ENCODE measurements at places on chromosomes 1 and 21. TPM values are rescaled to one million over a fixed set of nuclear protein-coding genes. Genes with fewer than 3 reads are reported as not detected.

The CYYR1 gene
- not detected for total RNA-seq

GRCh38 chr21:33690874-33691273 lies 48.6 kb downstream of the ITSN1 start:
- DNase-seq: no peak
- no peaks in the 10 kb centered on the region for H3K36me3 ChIP-seq
- H3K27me3 ChIP-seq: no peaks in the 10 kb centered on the region
- H3K4me3 ChIP-seq: no peak overlapping the region
- H3K4me1 ChIP-seq: no peaks in the 10 kb centered on the region

- H3K36me3 ChIP-seq: no peaks in the 10 kb centered on the region
- H3K27ac ChIP-seq: no peak overlapping the region
- no peaks in the 10 kb centered on the region for H3K4me1 ChIP-seq
Observed at GRCh38 chr1:36778740-36779139, 255.6 kb downstream of the GRIK3 start.

GRCh38 chr1:21577324-21577723 lies 68.1 kb downstream of the ALPL start:
- H3K27ac ChIP-seq: no peak overlapping the region
- no peaks in the 10 kb centered on the region for H3K36me3 ChIP-seq
- no peak for DNase-seq
- H3K4me1 ChIP-seq: no peaks in the 10 kb centered on the region
- H3K27me3 ChIP-seq: peaks cover 12% of the 10 kb centered on the region

The SYPL2 gene
- 0.37 TPM for total RNA-seq

- no peaks in the 10 kb centered on the region for H3K4me1 ChIP-seq
- no peak for DNase-seq
- H3K4me3 ChIP-seq: no peak overlapping the region
Observed at GRCh38 chr1:87942165-87942564, 613.5 kb downstream of the LMO4 start.

GRCh38 chr1:155962599-155963211 lies 15.6 kb downstream of the ARHGEF2 start:
- no peaks in the 10 kb centered on the region for H3K27me3 ChIP-seq
- peaks cover 35% of the 10 kb centered on the region for H3K36me3 ChIP-seq
- H3K27ac ChIP-seq: no peak overlapping the region
- no peak overlapping the region for H3K4me3 ChIP-seq

The PSMA5 gene
- total RNA-seq: 169 TPM

GRCh38 chr1:92820024-92820423 lies 11.8 kb upstream of the RPL5 start:
- no peak for DNase-seq
- no peaks in the 10 kb centered on the region for H3K4me1 ChIP-seq

GRCh38 chr1:73411479-73411878 lies 786.5 kb downstream of the LRRIQ3 start:
- no peaks in the 10 kb centered on the region for H3K27me3 ChIP-seq
- no peaks in the 10 kb centered on the region for H3K4me1 ChIP-seq
- DNase-seq: no peak
- no peak overlapping the region for H3K4me3 ChIP-seq
- no peak overlapping the region for H3K27ac ChIP-seq

The ETNK2 gene
- total RNA-seq: 1.7 TPM

DNA sequence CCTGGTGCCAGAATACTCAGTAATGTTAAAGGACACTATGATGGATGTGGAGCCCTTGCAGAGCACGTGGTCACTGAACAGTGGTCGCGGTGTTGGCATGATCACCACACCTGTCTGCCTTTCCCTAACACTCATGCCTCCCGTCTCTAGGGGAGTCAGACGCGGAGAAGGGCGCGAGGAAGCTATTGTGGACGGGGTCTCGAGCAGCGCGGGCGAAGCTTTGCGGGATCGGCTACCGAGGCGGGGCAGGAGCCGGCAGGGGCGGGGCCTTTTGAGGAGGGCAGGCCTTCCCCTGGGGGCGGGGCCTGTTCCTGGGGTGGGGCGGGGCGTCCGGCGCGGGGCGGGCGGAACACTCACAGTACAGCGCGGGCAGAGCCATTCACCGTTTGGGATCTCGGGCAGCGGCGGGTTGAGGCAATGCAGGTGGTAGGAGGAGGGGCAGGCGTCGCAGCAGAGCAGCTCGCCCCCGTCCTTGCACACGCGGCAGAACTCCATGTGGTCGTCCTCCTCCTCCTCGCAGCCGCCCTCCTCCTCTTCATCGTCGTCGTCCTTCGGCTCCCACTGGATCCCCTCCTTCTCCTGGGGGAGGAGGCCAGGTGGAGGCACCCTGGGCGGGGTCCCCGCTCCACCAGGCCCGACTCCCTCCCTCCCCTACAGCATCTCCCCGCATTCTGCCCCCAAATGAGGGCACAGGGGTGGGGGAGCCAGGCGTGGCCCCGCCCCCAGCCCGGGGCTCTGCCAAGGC lies 31.5 kb downstream of the CHD5 start:
- H3K4me3 ChIP-seq: peak overlapping the region; percentile 68
- DNase-seq: peak; percentile 71
- no peaks in the 10 kb centered on the region for H3K36me3 ChIP-seq
- H3K4me1 ChIP-seq: peaks cover 8% of the 10 kb centered on the region
- peaks cover 7% of the 10 kb centered on the region for H3K27me3 ChIP-seq

The FCMR gene
- total RNA-seq: 47.3 TPM

- H3K4me1 ChIP-seq: no peaks in the 10 kb centered on the region
- no peaks in the 10 kb centered on the region for H3K36me3 ChIP-seq
- no peak overlapping the region for H3K27ac ChIP-seq
Observed at GRCh38 chr1:36953061-36953460, 81.3 kb downstream of the GRIK3 start.

The INSRR gene
- total RNA-seq: 0.30 TPM

- no peak overlapping the region for H3K27ac ChIP-seq
- no peak for DNase-seq
- no peak overlapping the region for H3K4me3 ChIP-seq
- H3K4me1 ChIP-seq: no peaks in the 10 kb centered on the region
- peaks cover 4% of the 10 kb centered on the region for H3K27me3 ChIP-seq
Observed at GRCh38 chr1:55506740-55507577, 291.8 kb upstream of the USP24 start.

- no peak for DNase-seq
- peaks cover 21% of the 10 kb centered on the region for H3K27me3 ChIP-seq
- no peaks in the 10 kb centered on the region for H3K36me3 ChIP-seq
- H3K27ac ChIP-seq: no peak overlapping the region
Observed at GRCh38 chr1:30171537-30172298, 551.7 kb downstream of the MATN1 start.

- peaks cover 6% of the 10 kb centered on the region for H3K4me1 ChIP-seq
- peaks cover 11% of the 10 kb centered on the region for H3K27me3 ChIP-seq
- H3K36me3 ChIP-seq: no peaks in the 10 kb centered on the region
- no peak overlapping the region for H3K4me3 ChIP-seq
Observed at GRCh38 chr1:88139633-88140032, 544.4 kb upstream of the PKN2 start.

The TAS1R1 gene
- total RNA-seq: not detected

The HSD3B2 gene
- not detected for total RNA-seq

The TGFB2 gene
- total RNA-seq: not detected

The ADORA1 gene
- total RNA-seq: not detected

DNA sequence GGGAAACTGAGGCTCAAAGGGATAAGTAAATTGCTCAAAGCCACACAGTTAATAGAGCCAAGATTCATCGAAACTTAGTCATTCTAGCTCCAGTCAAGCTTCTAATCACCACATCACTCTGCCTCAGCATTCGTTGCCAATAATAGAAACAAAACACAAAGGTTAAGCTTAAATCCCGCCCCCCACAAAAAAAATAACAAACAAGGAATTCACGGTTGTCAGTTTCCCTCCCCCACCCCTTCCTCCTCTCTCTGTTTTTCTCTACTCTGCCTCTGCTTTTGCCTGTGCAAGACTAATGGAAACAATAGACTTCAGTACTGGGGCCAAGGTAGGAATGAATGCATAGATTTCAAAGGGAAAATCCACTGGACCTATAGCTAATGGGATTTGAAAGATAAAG lies 70.7 kb upstream of the ZNF644 start:
- peaks cover 7% of the 10 kb centered on the region for H3K27me3 ChIP-seq
- no peaks in the 10 kb centered on the region for H3K36me3 ChIP-seq
- no peak for DNase-seq

DNA sequence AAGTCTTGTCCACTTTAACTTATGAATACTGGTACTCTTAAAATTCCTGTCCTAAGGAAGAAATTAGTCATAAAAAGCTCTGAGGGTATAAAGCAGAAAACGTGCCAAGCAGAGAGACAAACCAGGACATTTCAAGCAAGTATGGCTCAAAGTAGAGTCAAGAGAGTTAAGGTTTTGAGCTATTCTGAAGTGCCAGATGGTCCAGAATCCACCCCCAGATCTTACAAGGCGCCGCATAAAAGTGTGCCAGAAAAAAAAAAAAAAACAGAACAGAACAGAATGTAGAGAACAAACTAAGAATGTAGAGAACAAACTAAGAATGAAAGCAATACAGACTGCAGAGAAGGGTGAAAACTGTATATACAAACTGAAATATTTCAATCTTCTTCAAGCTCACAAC lies 12.5 kb downstream of the EPS15 start:
- H3K36me3 ChIP-seq: peaks cover 3% of the 10 kb centered on the region
- peak overlapping the region; percentile 76 for H3K27ac ChIP-seq
- DNase-seq: no peak
- no peaks in the 10 kb centered on the region for H3K27me3 ChIP-seq
- H3K4me1 ChIP-seq: peaks cover 56% of the 10 kb centered on the region
- H3K4me3 ChIP-seq: peak overlapping the region; percentile 58

DNA sequence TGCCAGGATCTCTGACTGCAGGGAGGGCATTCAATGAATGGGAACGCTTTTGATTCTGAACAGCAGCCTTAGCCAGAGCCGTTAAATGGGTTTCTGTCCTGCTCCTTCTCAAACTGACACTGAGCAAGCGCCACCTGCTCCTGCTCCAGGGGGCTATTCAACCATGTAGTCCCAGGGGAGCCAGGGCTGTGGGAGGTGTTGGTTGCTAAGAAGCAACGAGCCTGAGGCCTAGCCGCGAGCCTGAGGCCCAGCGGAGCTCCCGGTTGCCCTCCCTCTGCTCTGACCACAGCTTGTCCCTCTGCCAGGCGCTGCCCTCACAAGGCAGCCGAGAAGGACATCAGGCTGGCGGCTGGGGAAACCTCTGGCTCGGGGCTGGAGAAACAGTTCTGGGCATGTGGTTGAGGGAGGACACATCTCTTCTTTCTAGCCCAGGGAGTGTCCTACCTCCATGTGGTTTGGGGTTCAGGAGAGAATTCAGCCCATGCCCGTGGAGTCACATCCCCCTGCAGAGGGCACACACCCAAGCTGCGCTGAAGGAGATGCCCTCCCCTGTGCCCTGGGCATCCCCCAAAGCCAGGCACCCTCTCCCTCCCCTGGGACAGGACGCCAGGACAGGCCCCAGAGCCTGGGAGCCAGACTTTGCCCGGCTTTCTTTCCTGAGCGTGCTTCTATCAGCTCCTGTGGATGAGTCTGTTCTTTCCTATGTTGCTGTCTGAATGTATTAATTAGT lies 18.0 kb downstream of the PCP4 start:
- H3K4me1 ChIP-seq: no peaks in the 10 kb centered on the region
- no peak for DNase-seq
- no peak overlapping the region for H3K4me3 ChIP-seq
- H3K27ac ChIP-seq: no peak overlapping the region

The PLD5 gene
- not detected for total RNA-seq

The C8B gene
- total RNA-seq: not detected

The AGO4 gene
- 13.6 TPM for total RNA-seq

GRCh38 chr21:44304877-44305293 lies 5.0 kb downstream of the PFKL start:
- no peak overlapping the region for H3K4me3 ChIP-seq
- H3K27ac ChIP-seq: peak overlapping the region; percentile 17
- peak; percentile 54 for DNase-seq
- H3K36me3 ChIP-seq: no peaks in the 10 kb centered on the region
- H3K4me1 ChIP-seq: peaks cover 37% of the 10 kb centered on the region

- no peak overlapping the region for H3K27ac ChIP-seq
- peaks cover 4% of the 10 kb centered on the region for H3K36me3 ChIP-seq
- H3K4me3 ChIP-seq: no peak overlapping the region
- no peaks in the 10 kb centered on the region for H3K4me1 ChIP-seq
Observed at GRCh38 chr1:65979136-65980044, 186.7 kb downstream of the PDE4B start.

The F5 gene
- 37.4 TPM for total RNA-seq

DNA sequence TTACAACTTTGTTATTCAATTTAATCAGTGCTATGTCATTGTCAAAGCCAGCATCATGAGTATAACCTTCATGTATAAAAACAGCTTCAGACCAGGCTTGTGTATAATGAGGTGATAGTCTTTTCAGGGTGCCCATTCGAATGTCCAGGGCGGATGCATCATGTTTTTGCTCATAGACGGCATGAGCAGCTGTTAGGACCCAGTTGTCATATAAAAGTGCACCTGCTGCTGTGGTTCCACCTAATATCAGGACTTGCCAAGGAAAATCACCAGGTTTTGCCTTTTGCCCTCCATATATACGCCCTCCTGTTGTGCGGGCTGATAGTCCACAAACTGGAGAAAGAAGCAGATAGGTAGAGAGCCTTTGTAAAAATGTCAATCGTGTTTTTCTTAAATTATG lies 14.9 kb downstream of the TARDBP start:
- H3K27ac ChIP-seq: peak overlapping the region; percentile 33
- H3K27me3 ChIP-seq: no peaks in the 10 kb centered on the region
- DNase-seq: no peak
- H3K4me1 ChIP-seq: peaks cover 6% of the 10 kb centered on the region

The CNR2 gene
- total RNA-seq: 0.72 TPM

DNA sequence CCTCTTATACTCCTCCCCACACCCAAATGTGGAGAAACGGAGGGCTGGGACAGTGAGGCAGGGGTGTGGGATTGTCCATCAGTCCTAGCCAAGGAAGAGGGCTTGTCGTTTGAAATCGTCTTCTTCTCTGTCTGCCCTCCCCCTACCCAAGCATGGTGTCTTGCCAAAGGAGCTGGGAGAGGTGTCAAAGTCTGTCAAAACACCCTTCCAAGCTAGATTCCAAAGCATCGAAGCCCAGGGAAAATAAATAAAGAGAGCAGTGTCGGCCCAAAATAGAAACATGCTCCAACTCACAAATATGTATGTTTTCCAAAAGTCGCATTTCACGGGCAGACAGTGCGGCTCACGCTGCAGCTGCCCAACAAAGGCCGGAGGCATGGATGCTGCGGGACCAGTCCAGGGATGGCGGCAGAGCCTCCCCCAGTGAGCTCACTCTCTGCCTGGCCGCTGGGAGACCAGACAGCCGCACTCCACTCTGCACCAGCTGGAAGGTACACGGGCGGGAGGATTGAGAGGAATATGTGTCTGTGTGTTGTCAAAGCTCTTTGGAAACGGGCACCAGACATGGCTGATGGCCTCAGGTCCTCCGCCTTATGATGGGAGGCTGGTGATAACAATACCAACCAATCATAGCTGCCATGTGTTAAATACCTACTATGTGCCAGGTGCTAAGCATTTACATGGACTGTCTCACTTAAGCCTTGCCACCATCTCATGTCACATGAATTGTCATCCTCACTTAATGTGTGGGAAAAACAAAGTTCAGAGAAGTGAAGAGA lies 3.9 kb downstream of the DISP3 start:
- H3K27me3 ChIP-seq: peaks cover 21% of the 10 kb centered on the region
- no peak for DNase-seq
- H3K27ac ChIP-seq: no peak overlapping the region

The B3GALT5 gene
- not detected for total RNA-seq
